ENCODE measurements at places on chromosomes 3 and 15. TPM values are rescaled to one million over a fixed set of nuclear protein-coding genes. Genes with fewer than 3 reads are reported as not detected.

- no peak overlapping the region for H3K4me3 ChIP-seq
- no peak for DNase-seq
- peaks cover 13% of the 10 kb centered on the region for H3K4me1 ChIP-seq
- no peaks in the 10 kb centered on the region for H3K27me3 ChIP-seq
- no peak overlapping the region for H3K27ac ChIP-seq
These were observed 25.6 kb downstream of the ASTE1 start for GRCh38 chr3:131001071-131001470.

DNA sequence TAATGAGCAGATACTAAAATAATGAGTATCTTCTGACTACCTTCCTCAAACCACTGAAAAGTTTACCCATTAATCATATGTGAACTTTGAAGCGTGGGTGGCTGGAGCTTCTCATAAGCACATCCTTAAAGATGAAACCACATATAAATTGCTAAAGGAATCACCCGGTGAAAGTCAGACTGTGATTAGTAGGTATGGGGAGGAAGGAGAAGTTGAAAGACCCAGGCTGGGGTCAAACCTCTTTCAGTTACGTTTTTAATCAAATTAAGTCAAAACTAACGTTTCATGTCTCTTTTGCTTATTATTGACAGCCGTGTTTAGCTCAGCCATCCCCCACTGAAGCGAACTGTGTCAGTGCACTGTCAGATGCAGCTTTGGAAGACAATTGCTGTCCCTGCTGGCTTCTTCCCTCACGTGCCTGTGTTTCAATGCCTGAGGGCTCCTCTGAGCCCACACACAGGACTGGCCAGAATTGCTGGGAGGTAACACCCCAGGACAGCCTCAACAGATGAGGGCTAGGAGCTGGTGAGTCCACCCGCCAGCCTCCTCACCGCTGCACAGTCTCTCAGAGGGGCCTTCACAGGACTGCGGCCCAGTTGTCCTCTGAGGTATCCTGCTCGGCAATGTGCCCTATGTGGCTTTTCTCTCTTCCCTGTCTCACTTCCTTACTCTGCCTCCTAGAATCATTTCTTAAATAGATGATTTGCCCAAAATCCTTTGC lies 29.3 kb upstream of the SH3BP5 start:
- DNase-seq: peak; percentile 81
- peaks cover 6% of the 10 kb centered on the region for H3K27me3 ChIP-seq
- peaks cover 32% of the 10 kb centered on the region for H3K4me1 ChIP-seq
- H3K36me3 ChIP-seq: no peaks in the 10 kb centered on the region
- H3K27ac ChIP-seq: no peak overlapping the region
- no peak overlapping the region for H3K4me3 ChIP-seq

- H3K27me3 ChIP-seq: peaks cover 6% of the 10 kb centered on the region
- H3K4me1 ChIP-seq: no peaks in the 10 kb centered on the region
- H3K4me3 ChIP-seq: no peak overlapping the region
- H3K36me3 ChIP-seq: no peaks in the 10 kb centered on the region
- DNase-seq: no peak
- no peak overlapping the region for H3K27ac ChIP-seq
These were observed 119.9 kb upstream of the GAP43 start for GRCh38 chr3:115503394-115503793.

GRCh38 chr15:101037090-101037830 lies 118.1 kb downstream of the LRRK1 start:
- H3K36me3 ChIP-seq: no peaks in the 10 kb centered on the region
- no peak for DNase-seq
- no peak overlapping the region for H3K4me3 ChIP-seq
- peaks cover 44% of the 10 kb centered on the region for H3K27me3 ChIP-seq
- peaks cover 4% of the 10 kb centered on the region for H3K4me1 ChIP-seq
- H3K27ac ChIP-seq: no peak overlapping the region

DNA sequence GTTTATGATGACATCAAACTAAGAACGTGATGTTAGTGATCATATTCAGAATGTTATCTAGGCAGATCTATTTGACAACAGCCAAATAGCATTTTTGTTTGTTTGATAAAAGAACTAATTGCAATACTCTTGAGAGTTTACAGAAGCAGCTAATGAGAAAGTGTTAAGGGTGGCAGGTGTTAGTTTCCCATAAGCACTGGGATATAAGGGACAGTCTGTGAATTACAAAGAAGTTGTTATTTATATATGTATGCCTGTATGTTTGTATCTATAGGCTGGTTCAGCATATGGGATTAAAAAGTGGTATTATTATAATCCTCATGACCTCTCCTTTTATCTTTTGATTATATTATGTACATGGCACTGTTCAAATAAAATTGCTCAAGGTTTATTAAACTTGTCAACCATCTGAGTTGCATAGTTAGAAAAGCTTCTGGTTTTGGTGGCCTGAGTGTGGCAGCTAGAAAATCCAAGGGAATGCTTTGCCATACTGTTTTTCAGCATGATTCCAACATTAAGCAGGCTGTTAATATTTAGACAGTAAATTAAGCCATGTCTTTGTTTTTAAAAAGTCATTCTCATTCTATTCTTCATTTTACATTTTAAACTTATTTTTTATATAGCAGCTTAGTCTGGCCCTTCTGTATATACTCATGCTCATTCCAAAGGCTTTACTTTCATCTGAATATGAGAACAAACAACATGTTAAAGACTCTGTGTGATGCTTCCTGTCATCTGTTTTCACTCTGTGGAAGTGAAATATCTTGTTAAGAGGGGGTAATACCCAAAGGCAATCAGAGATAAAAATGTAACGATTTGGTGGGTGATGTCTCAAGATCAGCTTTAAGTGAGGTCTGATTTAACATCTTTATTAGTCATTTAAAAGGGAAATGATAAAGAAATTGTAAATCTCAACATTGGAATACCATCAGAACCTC lies 13.1 kb downstream of the ROBO2 start:
- no peak overlapping the region for H3K4me3 ChIP-seq
- H3K4me1 ChIP-seq: no peaks in the 10 kb centered on the region
- H3K36me3 ChIP-seq: no peaks in the 10 kb centered on the region
- DNase-seq: no peak
- H3K27me3 ChIP-seq: no peaks in the 10 kb centered on the region

DNA sequence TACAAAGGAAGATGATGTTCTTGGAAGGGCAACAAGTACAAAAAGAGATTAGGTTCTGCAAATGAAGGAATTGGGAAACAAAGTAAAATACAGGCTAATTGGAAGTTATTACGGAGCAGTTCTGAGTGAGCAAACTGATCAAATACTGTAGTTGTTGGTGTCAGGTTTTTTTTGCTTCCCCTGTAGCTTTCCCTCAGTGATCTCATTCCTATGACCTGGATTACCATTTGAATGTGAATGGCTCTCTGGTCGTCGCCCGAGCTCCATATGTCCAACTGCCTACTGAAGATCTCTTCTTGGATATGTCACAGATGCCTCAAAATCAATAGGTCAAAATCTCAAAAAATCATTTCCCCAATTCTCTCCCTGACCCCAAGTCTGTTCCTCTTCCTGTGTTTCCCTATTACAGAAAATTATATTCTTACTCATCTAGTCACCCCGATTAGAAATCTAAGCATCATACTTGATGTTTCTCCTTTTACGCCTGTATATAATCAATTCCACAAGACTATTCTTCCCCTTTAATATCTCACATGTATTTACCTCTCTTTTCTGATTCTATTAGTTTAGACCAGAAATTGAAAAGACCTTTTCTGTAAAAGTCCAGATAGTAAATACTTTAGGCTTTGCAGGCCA lies 29.0 kb downstream of the GOLM2 start:
- H3K27me3 ChIP-seq: no peaks in the 10 kb centered on the region
- no peak overlapping the region for H3K27ac ChIP-seq
- no peak for DNase-seq
- H3K4me1 ChIP-seq: peaks cover 6% of the 10 kb centered on the region

DNA sequence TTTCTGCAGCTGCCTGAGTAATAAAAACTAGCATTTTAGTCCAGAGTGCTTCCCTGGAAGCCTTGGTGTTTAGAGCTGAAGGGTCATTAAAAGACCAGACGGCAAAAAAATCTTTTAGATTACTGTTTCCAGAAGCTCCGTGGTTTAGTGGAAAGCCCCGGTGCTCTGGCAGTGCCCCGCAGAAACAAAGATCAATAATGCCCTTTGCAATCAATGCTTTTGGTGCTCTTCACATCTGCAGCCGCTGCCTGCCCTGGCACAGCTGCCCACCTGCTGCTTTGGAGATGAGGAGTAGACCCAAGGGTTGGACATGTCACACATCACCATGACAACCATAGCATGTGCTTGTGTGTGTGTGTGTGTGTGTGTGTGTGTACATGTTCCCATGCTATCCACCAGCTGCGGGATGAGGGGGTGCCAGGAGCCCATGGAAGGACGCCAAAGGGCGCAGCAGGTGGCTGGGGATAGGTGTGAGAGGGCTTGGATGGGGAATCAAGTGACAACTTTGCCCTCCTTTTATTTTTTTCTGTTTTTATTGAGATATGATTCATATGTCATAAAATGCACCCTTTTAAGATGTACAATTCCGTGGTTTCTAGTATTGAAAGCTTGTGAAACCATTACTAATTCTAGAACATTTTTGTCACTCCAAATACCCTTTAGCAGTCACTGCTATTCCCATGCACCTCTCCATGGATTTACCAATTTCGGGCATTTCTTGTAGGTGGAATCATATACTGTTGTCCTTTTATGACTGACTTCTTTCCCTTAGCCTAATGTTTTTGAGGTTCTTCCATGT lies 75.7 kb upstream of the KLHL25 start:
- no peaks in the 10 kb centered on the region for H3K36me3 ChIP-seq
- H3K4me1 ChIP-seq: no peaks in the 10 kb centered on the region
- peaks cover 6% of the 10 kb centered on the region for H3K27me3 ChIP-seq
- DNase-seq: no peak

DNA sequence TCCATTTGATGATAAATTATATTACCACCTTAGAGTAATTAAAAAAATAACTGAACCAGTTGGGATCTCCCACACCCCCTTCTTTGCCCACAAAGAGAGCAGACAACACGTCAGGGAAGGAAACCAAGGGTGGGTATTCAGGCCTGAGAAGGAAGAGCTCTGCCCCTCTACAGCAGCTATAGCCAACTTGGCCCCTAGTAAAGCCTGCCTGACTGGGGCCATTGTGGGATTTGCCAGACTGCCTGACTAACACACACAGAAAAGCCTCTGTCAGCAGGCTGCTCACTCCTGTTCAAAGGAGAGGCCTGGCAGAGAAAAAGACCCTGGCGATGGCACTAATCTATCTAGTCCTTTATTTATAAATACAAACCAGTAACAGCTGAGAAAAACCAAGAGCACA lies 41.4 kb downstream of the ATP8B4 start:
- H3K36me3 ChIP-seq: no peaks in the 10 kb centered on the region
- H3K4me1 ChIP-seq: no peaks in the 10 kb centered on the region
- no peak for DNase-seq
- H3K27ac ChIP-seq: no peak overlapping the region
- no peaks in the 10 kb centered on the region for H3K27me3 ChIP-seq

DNA sequence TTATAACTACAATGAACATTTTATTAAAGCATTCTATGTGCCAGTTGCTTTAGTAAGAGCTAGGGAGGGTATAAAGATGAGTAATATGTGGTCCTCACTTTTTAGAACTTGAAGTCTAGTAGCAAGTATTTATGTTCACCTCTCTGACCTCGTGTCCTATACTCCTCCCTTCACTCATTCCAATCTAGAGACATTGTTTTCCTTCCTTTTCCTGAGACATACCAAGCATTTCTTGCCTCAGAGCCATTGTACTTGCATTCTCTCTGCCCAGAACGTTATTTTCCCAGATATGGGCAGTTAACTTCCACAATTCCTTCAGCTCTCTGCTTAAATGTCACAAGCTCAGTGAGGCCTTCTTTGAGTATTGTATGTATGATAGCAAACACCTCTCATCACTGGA lies 408.6 kb downstream of the PDCD6IP start:
- H3K27me3 ChIP-seq: no peaks in the 10 kb centered on the region
- no peaks in the 10 kb centered on the region for H3K36me3 ChIP-seq
- no peak overlapping the region for H3K27ac ChIP-seq
- DNase-seq: no peak
- H3K4me3 ChIP-seq: no peak overlapping the region

Gene ADAMTS9
- not detected for total RNA-seq

Gene SCN11A
- not detected for total RNA-seq

Gene RASGRP1
- total RNA-seq: 106 TPM

Gene ACTRT3
- total RNA-seq: 0.14 TPM

Gene ST8SIA2
- not detected for total RNA-seq

Measured in activated CD8-positive, alpha-beta T cell treated with anti-CD3 and anti-CD28 coated beads for 36 hours (primary cell).